Stomach (tissue), 19 donors: ENCODE measurements at places on chromosomes 13 and 19.
A peak's percentile ranks its signal among the peaks of the same experiment; 100 is the strongest.

DNA sequence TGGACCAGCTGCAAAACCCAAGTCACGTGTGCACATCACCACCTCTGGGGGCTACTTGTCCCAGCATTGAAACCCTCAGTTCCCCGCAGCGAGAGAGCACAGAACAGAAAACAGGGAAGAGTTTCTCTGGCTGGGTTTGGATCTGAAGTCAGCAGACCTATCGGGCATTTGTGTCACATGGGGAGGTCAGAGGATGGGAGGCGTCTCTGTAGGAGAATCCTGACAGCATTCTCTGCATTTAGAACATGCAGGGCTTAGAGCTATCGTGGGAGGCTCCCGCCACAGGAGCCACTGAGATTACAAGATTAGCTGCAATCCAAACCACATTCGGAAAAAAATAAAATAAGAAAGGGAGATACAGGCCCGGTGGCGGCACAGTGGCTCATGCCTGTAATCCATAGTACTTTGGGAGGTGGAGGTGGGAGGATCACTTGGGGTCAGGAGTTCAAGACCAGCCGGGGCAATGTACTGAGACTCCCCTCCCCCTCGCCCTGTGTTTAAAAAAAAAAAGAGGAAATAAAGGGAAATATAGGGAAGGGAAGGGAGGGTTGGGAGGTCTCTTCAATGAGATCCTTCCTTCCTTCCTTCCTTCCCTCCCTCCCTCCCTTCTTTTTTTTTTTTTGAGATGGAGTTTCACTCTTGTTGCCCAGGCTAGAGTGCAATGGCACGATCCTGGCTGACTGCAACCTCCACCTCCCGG is 2.9 kb upstream of the TLE6 start:
- DNase-seq, result no peak

DNA sequence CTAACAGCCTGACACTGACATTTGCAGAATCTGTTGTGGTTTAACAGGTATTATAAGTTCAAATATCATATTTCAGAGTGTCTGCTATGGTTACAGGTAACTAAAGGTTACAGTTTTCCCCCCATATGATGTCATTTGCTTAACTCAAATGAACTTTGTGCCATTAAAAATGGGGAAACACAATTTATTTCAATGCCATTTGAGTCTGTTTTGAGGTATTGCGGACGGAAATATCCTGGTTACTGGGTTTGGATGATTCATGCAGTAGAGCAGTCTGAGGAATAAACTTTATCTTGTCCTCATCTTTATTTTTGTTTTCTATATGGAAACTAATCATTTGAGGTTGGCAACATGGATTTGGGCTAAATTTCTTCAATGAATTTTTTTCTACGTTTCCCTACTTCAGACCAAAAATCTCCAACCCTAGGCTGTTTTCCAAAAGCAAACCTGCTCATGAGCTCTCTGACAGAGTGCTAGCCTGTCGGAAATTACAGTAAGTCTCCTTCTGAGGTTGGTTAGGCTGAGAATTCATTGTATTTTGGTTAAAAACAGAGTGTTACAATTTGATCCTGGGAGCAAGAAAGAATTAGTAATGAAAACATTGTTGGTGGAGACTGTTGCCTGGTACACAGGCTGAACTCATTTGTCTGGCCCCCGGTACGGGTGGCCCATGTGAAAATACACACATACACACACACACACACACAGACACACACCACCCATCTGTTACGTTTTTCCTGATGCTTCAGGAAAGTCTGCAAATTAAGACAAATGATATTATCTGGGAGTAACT is 66.1 kb downstream of the AKAP11 start:
- no peak for DNase-seq

DNA sequence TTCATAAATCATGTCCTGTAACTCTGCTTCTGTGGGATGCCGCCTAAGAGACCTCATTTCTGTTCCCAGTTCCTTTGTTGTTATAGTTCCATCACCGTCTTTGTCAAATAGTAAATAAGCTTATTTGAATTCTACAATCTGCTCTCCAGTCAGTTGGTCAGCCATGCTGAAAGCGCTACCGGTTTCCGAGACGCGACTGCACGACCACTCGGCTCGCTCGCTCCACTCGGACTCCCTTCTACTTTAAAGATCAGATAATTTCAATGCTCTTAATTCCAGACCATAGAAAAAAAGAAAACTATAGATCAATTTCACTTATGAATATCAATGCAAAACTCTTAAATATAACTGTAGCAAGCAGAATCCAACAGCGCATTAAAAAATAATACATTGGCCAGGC is 64.2 kb upstream of the STK24 start:
- DNase-seq, result no peak

DNA sequence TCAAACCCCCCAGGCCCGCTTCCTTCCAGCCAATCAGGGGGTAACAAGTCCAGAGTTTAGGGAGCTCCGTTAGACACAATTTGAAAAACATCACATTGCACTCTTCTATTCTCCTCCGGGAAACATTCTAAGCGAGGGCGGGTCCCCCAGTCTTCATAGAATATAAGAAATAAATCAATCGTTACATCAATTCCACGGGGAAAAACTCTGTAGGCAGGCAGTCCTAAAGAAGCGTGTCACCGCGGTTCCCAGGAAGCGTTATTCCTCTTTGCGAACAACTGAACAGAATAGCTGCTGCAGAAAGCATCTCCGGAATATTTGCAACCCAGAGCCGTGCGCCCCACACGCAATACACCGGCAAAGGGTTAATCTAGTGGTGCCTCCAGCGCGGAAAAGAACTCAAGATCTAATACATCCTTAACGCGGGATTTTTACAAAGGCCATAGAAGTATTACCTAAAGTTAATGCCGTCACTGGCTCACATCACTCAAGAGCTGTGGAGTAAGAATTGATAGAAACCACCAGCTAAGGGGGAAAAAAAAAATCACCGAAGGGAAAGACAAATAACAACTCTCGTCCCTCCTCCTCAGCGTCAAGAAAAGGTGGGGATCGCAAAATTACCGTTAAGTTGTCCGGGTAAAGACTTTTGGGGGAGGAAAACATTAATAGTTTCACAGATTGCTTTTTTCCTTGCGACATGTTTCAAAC is 65.1 kb downstream of the KCNRG start:
- DNase-seq, result peak; percentile 75

- peak; percentile 11 for DNase-seq
Measured at GRCh38 chr19:39270036-39270871, 2.1 kb downstream of the IFNL2 start.

DNA sequence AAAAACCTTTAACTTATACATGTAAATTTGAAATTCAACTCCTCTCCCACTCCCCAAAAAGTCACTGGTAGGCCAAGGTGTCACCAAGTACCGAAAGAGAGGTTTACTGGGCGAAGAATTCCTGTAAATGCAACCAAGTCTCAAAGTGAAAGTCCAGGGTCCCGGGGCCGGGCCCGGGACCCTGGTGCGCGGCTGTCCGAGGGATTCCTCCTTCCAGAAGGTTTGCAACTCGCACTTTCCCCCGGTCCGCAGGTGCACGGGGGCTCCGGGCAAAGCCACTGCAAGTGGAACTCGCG is 1.1 kb downstream of the STK24 start:
- no peak for DNase-seq

- DNase-seq, result peak; percentile 38
Measured at GRCh38 chr13:41492432-41493260, 35.3 kb downstream of the RGCC start.

DNA sequence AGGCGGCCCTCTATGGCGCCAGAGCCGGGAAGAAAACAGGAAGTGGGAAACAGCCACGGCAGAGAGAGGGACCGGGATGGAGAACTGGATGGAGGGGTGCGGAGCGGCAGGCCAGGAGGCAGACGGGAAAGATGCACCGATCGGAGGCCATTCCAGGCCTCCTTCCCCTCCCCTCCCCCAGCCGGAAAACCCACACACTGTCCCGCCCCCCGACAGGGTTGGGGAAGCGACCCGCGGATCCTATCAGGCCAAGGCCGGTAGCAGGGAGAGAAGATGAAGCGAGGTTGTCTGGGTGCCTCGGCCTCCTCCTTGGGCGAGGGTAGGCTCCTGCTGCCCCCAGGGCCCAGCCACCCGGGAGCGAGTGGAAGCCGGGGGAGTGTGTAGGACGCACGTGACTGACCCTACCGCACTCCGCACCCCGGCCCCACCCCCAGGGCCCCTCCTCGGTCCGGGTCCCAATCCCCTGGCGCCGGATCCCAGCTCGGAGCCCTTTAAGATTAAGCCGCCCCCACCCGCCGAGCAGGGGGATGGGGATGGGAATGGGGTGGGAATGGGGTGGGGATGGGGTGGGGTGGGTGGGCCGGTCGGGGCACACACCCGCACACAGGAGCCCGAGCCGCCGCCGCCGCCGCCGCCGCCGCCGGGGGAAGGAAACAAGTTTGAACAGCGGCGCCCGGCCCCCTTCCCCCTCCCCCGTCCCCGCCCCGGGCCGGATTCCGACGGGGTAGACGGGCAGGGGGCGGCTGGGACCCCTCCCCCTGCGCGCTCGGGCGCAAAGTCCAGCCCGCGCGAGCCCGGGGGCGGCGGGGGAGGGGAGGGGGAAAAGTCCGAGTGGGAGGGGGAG is 1.5 kb downstream of the ERF start:
- peak; percentile 89 for DNase-seq

GRCh38 chr13:56457535-56458190 is 683.1 kb upstream of the PRR20A start:
- DNase-seq, result no peak

DNA sequence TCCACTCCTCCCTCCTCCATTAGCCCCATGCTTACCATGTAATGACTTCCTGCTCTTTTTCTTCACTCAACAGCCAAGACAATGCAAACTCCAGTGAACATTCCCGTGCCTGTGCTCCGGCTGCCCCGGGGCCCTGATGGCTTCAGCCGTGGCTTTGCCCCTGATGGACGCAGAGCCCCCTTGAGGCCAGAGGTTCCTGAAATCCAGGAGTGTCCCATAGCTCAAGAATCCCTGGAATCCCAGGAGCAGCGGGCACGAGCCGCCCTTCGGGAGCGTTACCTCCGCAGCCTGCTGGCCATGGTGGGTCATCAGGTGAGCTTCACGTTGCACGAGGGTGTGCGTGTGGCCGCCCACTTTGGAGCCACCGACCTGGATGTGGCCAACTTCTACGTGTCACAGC is 2.9 kb upstream of the PPP1R37 start:
- DNase-seq, result no peak
